ENCODE measurements at places on chromosomes 3 and 15.

DNA sequence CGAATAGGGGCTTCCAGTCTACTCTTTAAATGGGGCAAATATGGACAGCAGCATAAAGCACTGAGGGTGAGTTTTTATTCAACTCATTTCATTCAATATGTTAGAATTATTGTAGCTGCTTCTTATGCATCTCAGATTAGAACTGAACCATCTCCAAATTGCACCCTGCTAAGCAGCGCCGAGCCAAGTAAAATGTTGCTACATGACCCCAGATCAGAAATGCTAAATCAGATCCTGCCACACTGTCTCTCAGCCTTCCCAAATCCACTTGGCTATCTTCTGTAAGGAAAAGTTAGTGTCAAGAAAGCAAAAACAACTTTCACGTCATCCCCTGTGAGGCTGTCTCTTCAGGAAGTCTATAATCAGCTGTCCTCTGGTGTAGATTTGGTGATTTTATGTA, 293.2 kb downstream of the CNTN4 start:
- DNase-seq = no peak

DNA sequence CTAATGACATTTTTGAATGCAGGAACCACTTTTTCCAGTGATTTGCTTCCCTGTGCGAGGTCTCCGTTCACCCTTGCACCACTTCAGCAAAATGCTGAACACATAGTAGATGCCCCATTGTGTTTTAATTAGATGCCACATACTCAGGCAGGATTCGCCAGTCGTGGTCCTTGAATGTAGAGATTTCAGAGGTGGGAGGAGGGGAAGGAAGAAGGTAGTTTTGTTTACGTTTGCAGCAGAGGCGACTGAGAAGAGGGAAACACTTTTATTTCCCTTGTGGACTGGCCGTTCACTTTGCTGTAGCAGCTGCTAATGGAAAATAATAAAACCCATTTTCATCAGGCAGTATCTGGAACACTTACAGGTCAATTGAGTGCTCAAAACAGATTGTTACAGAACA, 262.8 kb upstream of the TBL1XR1 start:
- DNase-seq = no peak

DNA sequence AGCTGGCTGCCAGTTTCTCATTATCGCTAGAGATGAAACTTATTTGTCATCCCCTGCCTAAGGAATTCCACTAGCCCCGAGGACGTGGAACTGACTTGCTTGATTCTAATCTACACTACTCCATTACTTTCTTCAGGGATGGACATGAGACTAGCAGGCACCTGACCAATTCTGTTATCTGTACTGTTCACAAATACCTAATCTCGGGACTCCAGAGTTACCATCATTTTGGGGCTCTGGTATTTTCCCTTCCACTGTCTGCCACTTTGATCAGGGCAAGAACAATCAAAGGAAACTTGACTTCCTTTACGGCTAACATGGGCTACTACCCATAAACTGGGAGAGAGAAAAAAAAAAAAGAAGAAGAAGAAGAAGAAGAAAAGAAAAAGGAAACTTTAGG, 27.8 kb downstream of the BMF start:
- DNase-seq = no peak

- DNase-seq = no peak
These were observed 88.3 kb upstream of the PRR23C start for GRCh38 chr3:139132976-139133375.

DNA sequence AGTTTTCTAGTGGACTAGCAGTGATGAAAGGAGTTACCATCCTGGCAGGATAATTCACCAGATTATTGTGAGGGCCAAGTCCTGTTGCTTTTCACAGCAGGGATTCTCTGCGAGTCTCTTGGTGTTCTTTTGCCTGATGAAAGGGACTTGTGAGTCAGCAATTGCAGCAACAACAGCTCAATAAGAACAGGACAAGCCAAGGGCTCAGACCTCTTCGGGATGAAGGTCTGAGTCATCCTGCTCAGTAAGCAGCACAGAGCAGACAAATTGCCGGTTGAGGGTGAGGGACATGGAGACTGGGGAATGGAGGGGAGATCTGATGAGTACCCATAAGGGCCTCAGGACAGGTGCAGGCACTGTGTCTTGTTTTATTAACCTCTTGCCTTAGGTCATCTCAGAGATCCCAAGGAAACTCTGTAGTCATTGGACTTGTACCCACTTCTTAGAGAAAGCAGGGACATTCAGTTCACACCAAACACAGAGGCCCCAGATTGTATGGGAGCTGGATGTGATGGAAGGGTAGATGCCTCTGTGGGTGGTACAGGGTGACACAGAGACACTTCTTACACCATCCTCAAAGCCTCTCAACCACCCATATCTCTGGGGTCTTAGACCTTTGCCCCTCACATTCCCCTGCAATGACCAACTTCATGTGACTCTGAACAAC, 173.8 kb upstream of the TLE3 start:
- DNase-seq = peak; percentile 85

- DNase-seq = no peak
These were observed 408.5 kb upstream of the AGTR1 start for GRCh38 chr3:148289159-148289558.

- DNase-seq = no peak
These were observed 124.8 kb downstream of the LIPC start for GRCh38 chr15:58556541-58556940.

Measured in fibroblast of skin of left quadriceps (primary cell).